ENCODE measurements at places on chromosomes 7 and 10.
A peak's percentile ranks its signal among the peaks of the same experiment; 100 is the strongest.

GRCh38 chr7:1536743-1537534 is 6.4 kb downstream of the MAFK start:
- DNase-seq = peak; percentile 96

GRCh38 chr7:93006480-93007095 is 111.2 kb downstream of the SAMD9 start:
- DNase-seq = no peak

- DNase-seq = no peak
These were observed 451.6 kb downstream of the TYW1 start for GRCh38 chr7:67448271-67448670.

DNA sequence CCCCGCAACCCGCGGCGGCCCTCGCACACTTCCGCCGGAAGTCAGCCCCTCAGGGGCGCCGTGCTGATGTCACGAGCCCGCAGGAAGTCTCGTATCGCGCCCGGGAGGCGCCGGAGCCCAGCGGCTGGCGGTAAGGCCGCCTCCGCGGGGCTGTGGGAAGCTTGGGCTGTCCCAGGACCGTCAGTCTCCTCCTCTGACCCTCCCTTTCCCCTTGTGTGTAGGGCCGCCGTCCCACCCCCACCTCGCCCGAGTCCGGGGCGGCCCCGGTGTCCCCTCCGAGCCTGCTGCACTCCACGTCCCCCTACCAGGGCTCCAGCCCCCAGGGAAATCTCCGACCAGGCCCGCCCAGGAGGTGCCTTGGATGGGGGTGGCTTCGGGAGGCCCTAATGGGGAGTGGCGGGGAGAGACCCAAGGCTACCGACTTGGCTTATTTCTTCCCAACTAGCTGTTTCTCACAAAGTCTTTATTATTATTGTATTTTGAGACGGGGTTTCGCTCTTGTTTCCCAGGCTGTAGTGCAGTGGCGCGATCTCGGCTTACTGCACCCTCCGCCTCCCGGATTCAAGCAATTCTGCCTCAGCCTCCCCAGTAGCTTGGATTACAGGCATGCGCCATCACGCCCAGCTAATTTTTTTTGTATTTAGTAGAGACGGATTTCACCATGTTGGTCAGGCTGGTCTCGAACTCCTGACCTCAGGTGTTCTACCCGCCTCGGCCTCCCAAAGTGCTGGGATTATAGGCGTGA is at the start of gene ZDHHC4:
ZDHHC4 (plus strand) TSS at position 86 of the 745 bp plus-strand sequence. CDS start 3,108 bp downstream, outside the sequence.
- DNase-seq = peak; percentile 99

DNA sequence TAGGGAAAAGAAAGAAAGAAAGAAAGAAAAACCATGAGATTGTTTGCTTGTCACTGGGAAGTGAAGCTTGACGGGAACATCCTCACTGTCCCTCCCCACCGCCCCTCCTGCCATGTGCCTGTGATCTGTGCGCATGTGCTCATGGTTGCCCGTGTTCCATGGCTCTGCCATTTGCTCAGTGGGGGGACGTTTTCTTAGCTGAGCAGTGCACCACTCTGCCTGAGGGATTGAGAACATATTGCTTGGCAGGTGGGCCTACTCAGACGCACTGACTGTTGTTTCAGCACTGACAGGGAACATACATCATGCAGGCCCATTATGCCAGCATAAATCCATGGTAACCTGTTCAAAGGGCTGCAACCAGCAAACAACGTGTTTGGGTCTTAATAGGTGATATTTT is 747.9 kb upstream of the GALNT17 start:
- no peak for DNase-seq

- DNase-seq = no peak
These were observed 96.8 kb downstream of the TNS3 start for GRCh38 chr7:47484923-47485639.

- no peak for DNase-seq
These were observed 132.8 kb downstream of the POLR1F start for GRCh38 chr7:19575909-19576557.

- no peak for DNase-seq
These were observed 614.1 kb downstream of the GALNT17 start for GRCh38 chr7:71746006-71746405.

DNA sequence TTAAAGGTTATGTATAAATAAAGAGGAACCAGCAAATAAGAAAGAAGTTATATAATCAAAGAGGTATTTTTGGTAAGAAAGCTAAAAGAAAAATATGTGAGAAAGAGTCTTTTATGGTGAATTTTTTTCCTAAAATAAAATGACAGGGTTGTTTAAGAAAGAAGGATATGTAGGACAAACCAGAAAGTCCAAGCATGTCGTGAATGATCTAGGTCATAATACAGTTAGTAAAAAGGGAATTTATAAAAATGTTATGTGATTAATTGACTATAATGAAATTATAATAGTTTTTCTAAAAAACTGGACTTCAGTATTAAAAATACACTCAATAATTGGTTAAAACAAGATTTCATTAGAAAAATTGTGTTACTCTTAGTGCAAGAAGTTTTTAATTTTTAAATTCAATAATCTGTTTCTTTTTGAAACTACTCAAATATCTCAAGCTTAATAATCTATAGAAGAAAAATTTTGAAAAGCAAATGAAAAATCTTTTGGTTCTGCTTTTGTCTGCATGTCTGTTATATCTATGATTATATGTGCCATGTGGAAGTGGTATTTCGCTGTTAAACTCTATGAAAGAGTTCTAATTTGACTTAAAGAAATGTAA is 23.3 kb downstream of the AVL9 start:
- DNase-seq = no peak

- DNase-seq = no peak
These were observed 16.8 kb upstream of the LARP4B start for GRCh38 chr10:948347-948746.

- DNase-seq = no peak
These were observed 328.4 kb upstream of the KCND2 start for GRCh38 chr7:119944601-119944972.

DNA sequence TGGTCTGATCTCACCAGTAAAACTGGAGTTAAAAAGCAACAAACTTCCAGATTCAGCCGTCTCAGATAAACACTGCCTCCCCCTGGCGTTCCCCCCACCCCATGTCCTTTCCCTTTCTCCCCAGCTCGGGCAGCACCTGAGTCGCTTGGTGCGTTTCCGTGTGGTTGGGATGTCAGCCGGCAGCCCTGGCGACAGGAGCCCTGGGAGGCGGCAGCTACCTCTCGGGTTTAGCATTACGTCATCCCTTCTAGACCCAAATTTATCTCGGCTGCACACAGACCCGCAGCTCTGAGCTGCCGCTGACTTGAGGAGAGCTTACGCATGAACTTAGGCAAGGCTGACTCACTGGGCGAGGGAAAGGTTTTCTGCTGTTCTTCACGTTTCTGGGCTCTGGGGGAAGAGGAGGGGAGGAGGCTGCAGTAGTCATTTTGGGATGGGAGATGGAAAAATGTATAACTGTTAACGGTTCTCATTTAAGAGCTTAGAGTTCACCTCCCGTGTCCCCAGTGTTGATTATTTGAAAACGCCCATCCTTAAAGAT is 14.4 kb downstream of the MXI1 start:
- DNase-seq = peak; percentile 87

- DNase-seq = no peak
These were observed 143.4 kb downstream of the PPP1R3A start for GRCh38 chr7:113775401-113775800.

DNA sequence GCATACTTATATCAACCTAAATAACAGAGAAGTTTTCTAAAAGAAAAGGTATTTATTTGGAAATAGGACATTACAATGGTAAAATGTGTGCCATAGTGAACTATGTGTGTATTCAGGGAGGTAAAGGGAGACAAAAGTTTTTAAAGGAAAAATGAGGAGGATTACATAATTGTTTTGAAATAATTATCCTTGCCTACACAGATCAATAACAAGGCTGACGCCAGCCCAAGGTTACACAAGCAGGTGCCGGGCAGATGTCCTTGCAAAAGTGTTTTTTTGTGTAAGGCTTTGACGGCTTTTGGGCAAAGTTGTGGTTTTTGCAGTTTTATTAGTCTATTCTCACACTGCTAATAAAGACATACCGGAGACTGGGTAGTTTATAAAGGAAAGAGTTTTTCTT is 22.7 kb upstream of the SLC35B4 start:
- no peak for DNase-seq

- DNase-seq = no peak
These were observed 3.7 kb downstream of the TMEM225B start for GRCh38 chr7:99601656-99602310.

Measured in AG20443 (cell line).